ENCODE measurements at places on chromosomes 6 and 20.

DNA sequence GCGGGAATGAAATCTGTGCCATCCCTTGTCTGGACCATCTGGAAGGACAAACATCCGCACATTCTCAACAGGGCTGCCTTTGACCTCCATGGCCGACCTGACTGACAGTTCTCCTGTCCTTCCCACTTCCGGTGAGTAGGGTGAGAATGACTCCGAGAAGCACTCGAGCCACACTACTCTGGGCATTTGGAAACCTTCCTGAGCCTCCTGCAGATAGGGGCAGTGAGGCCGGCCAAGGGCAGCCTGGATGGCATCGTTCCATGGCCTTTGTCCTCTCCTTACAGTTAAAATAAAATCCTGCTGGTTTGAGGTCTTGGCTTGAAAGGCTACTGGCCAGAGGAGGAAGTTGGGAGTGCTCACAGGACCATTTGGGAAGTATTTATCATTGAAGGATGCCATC lies 70.9 kb upstream of the QKI start:
- no peak for DNase-seq

DNA sequence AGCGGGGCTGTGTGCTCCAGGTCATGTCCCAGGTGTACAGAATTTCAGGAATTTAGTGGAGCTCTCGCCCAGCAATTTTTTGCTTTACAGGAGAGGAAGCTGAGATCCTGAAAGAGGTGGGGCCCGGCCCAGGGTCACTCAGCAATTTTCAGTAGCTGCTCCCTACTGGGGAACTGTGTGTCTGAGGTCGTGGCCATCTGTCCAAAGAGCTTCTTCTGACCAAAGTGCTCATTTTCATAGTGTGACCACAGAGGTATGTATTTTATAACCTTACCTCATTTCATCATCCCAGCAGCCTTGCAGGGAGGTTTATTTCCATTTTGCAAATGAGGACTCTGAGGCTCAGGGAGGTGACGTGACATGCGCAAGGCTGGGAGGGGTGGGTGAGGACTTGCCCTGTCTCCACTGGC lies 46.3 kb downstream of the FAM209B start:
- no peak for DNase-seq

- DNase-seq = peak; percentile 71
These were observed 18.0 kb downstream of the ATP9A start for GRCh38 chr20:51750037-51750769.

- no peak for DNase-seq
These were observed 346.3 kb downstream of the QKI start for GRCh38 chr6:163760860-163761259.

GRCh38 chr6:167505782-167506181 lies 180.9 kb downstream of the TTLL2 start:
- DNase-seq = no peak

- DNase-seq = no peak
These were observed 5.4 kb downstream of the NKX2-4 start for GRCh38 chr20:21391972-21392352.

DNA sequence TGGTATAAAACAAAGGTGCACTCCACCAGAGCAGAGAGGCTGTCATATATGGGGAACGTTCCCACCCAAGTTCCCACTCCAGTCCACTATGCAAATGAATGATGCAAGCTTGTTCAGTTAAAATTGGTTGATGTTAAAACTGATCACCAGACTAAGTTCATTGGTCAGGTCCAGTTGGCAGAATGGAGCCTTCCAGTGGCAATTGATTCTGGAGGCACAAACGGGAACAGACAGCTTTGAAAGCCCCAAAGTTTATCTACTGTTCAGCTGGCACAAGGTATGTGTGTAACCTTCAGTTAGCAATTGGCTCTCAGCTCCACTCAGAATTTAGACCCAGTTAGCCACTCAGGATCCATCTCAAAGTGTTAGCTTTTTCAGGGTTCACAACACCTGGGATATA lies 119.4 kb upstream of the CEP85L start:
- no peak for DNase-seq

DNA sequence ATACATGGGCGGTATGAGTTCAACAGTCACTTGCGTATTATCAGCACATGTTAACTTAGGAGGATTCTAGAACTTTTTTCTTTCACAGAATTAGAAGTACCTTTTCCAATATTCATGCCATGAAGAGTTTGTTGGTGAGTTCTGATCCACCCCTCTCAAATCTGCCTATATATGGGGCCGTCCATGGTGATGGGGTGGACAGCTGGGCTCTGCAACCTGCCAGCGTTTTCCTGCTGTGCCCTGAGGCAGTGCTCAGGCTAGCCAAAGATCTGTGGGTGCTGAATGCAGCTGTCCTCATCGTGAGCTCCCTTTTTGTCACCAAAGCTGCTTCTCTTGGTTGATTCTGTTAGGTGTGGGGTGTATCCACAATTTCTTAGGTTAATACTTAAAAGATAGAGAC lies 88.7 kb downstream of the THBS2 start:
- no peak for DNase-seq

- no peak for DNase-seq
These were observed 56.3 kb downstream of the EDN3 start for GRCh38 chr20:59356662-59357165.

All from fibroblast of skin of scalp (primary cell).